Right renal pelvis (tissue), 4 donors: ENCODE measurements at places on chromosomes 13 and 19. TPM values are rescaled to one million over a fixed set of nuclear protein-coding genes. Genes with fewer than 3 reads are reported as not detected.

The KDELR1 gene
- 235 TPM for polyA plus RNA-seq

The AMER2 gene
- polyA plus RNA-seq: 0.39 TPM

The ZNF675 gene
- polyA plus RNA-seq: 14.8 TPM

The CEACAM20 gene
- polyA plus RNA-seq: not detected

The USE1 gene
- polyA plus RNA-seq: 26.5 TPM
